ENCODE measurements at places on chromosomes 3 and 15.

DNA sequence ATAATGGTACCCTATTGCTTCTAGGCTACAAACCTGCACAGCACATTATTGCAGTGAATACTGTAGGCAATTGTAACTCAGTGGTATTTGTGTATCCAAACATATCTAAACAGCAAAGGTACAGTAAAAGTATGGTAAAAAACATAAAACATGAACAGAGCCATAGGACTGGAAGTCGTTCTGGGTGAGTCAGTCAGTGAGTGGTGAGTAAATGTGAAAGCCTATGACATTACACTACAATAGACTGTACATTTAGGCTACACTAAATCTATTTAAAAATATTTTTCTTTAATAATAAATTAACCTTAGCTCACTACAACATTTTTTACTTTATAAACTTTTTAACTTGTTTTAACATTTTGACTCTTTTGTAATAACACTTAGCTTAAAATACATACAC is 21.3 kb downstream of the RAB6B start:
- no peak for DNase-seq

- DNase-seq = no peak
Observed at GRCh38 chr3:108189440-108189839, 32.8 kb downstream of the IFT57 start.

GRCh38 chr15:68054628-68055223 is 611 bp downstream of the PIAS1 start:
- DNase-seq = no peak

GRCh38 chr15:65795663-65796216 is 3.6 kb upstream of the DENND4A start:
- no peak for DNase-seq

DNA sequence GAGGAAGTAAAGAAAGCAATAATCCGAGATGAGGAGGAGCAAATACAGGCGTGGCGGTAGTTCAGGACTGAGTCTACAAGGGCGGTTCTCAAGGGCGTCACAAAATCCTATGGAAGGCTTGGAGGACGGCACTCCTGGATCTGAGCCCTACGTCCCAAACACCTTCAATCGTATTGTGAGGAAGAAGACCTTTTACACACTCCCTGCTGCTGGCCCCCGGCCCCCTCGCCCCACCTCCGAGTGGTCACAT is 747 bp downstream of the PLD1 start:
- DNase-seq = no peak

GRCh38 chr15:39265261-39265660 is 315.6 kb upstream of the THBS1 start:
- no peak for DNase-seq

DNA sequence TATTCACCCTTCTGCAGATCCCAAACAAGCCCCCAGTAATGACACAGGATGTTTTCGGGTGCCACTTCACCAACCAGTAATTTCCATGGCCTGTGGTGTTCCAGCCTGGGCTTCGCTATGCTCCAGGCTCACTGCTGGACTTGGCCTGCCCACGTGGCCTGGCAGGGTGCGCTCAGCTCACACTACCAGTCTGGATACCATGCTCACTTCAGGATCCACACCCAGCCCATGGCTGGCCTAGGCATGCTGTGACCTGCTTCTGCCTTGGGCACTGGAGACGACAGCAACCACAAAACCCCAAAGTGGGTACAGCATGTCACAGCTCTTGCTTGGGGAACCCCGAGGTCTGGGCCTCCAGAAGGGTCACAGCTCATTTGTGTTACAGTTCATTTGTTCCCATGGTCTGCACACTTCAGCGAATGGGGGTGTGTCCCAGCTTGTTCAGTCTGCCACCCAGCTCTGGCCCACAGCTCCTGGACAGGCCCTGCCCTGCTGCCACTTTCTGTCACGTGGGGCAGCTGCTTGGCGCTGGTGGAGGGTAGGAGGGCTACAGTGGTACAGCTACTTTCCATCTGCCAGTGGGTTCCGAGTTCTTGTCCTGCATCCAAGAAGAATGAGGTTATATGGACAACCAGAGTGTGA is 650.8 kb downstream of the MCTP2 start:
- no peak for DNase-seq

GRCh38 chr3:179229177-179229576 is 21.7 kb downstream of the KCNMB3 start:
- DNase-seq = no peak

- DNase-seq = no peak
Observed at GRCh38 chr3:170889630-170890029, 18.8 kb downstream of the EIF5A2 start.
